Neural progenitor cell (in vitro differentiated cells): ENCODE measurements at places on chromosomes 12 and 14. TPM values are rescaled to one million over a fixed set of nuclear protein-coding genes. Genes with fewer than 3 reads are reported as not detected.

Gene PRKCH
- total RNA-seq = 0.22 and 1.3 TPM in 2 replicates

Gene SPIC
- not detected in 2 replicates for total RNA-seq

Gene ATP23
- 6.3 and 11.4 TPM in 2 replicates for total RNA-seq

Gene C12orf56
- 1.3 and 4.2 TPM in 2 replicates for total RNA-seq

Gene KRT80
- total RNA-seq = 0.12 TPM in 1 of 2 replicates, not detected in the other

Gene FAM161B
- 0.13 and 1.4 TPM in 2 replicates for total RNA-seq

Gene DIO2
- 0.03 and 0.07 TPM in 2 replicates for total RNA-seq

Gene SCNN1A
- 1.2 and 5.0 TPM in 2 replicates for total RNA-seq

Gene EFS
- 21.7 and 74.3 TPM in 2 replicates for total RNA-seq

Gene ATL1
- 7.3 and 11.8 TPM in 2 replicates for total RNA-seq

Gene PSME2
- total RNA-seq = 43.5 and 53.5 TPM in 2 replicates

Gene COPZ1
- total RNA-seq = 197 and 219 TPM in 2 replicates

Gene CHGA
- 0.77 TPM in 1 of 2 replicates, not detected in the other for total RNA-seq

Gene TMEM119
- total RNA-seq = 0.97 and 2.0 TPM in 2 replicates

Gene OTOGL
- total RNA-seq = 0.13 and 0.77 TPM in 2 replicates

Gene FAIM2
- 0.39 and 1.2 TPM in 2 replicates for total RNA-seq

Gene DACT1
- 3.3 and 3.4 TPM in 2 replicates for total RNA-seq

Gene TGFB3
- 0.12 TPM in 1 of 2 replicates, not detected in the other for total RNA-seq

Gene ATG14
- 19.9 and 28.8 TPM in 2 replicates for total RNA-seq

Gene C12orf42
- total RNA-seq = 0.56 and 1.1 TPM in 2 replicates

Gene BDKRB2
- 0.37 TPM in 2 replicates for total RNA-seq

Gene GLIPR1L1
- not detected in 2 replicates for total RNA-seq

Gene ZFYVE26
- 18.3 and 22.3 TPM in 2 replicates for total RNA-seq

Gene TCL1B
- total RNA-seq = 0.12 TPM in 1 of 2 replicates, not detected in the other

Gene PAPLN
- total RNA-seq = 17.3 and 23.7 TPM in 2 replicates

Gene SNAPC1
- 17.5 and 27.8 TPM in 2 replicates for total RNA-seq

Gene REP15
- 0.34 and 0.45 TPM in 2 replicates for total RNA-seq

Gene IFI27
- total RNA-seq = 0.69 and 2.5 TPM in 2 replicates

Gene ZFYVE1
- 14.3 and 14.7 TPM in 2 replicates for total RNA-seq

Gene ZC2HC1C
- 0.90 and 0.94 TPM in 2 replicates for total RNA-seq

Gene LRTM2
- total RNA-seq = 0.09 TPM in 1 of 2 replicates, not detected in the other

Gene SOAT2
- not detected in 2 replicates for total RNA-seq

Gene ENDOU
- total RNA-seq = not detected in 2 replicates

Gene MYF5
- total RNA-seq = not detected in 2 replicates

Gene KLHL33
- 0.22 TPM in 1 of 2 replicates, not detected in the other for total RNA-seq

Gene SUOX
- 17.5 and 35.5 TPM in 2 replicates for total RNA-seq
